ENCODE measurements at places on chromosomes 1 and 21.
A peak's percentile ranks its signal among the peaks of the same experiment; 100 is the strongest.

- no peak for DNase-seq
Observed at GRCh38 chr1:105636052-105636451, 1420.4 kb upstream of the PRMT6 start.

DNA sequence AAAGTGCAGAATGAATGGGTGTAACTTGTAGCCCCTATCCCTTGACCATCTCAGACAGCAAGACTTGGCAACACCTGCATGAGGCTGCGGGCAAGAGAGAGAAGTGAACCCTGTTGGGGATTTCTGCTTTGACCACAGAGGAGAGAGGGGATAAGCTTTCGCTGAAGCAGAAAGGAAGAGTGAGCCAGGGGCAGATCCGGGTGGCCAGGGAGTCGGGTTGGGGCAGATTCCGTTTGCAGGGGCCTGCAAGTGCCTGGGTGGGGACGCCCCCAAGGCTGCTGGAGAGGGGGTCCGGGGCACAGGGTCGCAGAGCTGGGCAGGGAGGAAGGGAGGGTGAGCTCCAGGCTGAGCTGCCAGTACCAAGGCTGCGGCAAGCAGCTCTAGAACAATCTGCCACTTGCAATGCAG lies 25.3 kb upstream of the PIK3CD start:
- DNase-seq: peak; percentile 4

GRCh38 chr1:992362-992761 lies 7.5 kb downstream of the HES4 start:
- no peak for DNase-seq

- peak; percentile 47 for DNase-seq
Observed at GRCh38 chr1:39047374-39048229, 21.5 kb downstream of the NDUFS5 start.

DNA sequence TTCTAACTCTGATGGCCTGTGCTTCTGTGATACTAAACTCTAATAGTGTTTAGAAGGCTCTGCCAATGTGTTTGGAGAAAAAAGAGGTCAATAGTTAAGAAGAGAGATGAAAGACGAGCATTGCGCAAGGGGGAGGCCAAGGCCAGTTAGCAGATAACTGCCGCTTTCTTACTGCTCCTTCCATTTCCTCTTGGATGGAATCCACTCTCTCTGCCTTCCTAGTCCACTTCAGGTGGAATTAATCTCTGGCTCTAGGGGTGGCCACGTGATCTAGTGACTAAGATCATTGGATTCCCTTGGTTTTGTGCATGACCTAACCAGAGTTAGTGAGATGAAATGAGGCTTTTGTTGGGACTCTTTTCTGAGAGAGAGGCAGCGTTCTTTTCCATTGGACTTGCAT lies 148.3 kb downstream of the ACTL8 start:
- no peak for DNase-seq

GRCh38 chr1:168792592-168793125 lies 63.7 kb upstream of the DPT start:
- DNase-seq: no peak

DNA sequence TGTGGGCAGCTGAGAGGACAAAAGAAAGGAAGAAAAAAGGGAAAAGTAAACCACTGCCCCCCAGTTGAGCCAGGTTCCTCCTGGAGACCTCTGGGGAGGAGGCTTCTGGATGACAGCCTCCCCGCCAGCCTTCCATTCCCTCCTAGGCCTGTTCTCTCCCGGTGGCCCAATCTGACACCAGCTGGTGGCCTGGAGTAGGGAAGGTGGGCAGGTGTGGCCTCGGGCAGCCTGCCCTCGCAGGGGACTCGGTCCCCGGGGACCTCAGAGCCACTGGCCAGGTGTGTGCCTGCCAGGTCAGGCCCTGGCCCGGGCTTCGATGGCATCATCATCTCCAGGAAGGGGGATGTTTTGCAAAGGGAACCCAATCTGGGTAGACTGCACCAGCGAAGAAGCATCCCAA lies 159.0 kb downstream of the CASZ1 start:
- DNase-seq: no peak

DNA sequence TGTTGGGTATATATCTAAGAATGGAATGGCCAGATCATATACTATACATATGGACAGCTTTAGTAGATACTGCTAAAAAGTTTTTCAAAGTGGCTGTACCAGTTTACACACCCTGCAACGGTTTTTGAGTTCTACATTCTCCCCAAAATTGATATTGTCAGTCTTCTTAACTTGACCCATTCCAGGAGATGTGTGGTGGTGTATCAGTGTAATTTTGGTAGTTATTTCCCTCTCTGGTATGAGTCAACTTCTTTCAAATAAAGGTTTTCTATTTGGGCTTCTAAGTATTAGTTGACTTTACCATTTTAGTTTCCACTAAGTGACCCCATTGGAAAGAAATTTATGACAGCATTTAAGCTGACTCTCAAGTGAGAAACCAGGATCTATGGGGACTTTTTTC lies 29.2 kb downstream of the INKA2 start:
- no peak for DNase-seq

DNA sequence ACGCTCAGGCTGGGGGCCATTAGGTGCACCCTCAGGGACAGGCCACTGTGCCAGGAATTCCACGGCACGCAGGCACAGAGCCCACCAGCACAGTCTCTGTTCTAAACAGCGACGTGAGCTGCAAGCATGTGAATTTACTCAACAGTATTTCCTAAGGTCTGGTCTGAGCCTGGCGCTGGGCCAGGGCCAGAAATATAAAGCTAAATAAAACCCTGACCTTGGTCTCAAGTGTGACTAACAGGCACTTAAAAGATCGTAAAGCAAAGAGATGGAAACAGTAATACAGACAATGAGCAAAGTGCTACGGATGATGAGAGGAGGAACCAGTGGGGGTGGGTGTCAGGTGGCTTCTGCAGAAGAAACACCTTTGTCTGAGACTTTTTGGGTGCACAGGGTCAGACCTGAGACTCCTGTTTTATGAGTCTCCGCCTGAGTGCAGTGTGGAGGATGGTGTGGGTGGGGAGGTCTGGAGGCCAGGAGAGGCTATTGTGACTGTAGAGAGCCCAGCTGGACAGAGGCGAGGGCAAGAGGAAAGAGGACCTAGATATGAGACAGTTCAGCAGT lies 53.4 kb upstream of the EDN2 start:
- DNase-seq: peak; percentile 8

DNA sequence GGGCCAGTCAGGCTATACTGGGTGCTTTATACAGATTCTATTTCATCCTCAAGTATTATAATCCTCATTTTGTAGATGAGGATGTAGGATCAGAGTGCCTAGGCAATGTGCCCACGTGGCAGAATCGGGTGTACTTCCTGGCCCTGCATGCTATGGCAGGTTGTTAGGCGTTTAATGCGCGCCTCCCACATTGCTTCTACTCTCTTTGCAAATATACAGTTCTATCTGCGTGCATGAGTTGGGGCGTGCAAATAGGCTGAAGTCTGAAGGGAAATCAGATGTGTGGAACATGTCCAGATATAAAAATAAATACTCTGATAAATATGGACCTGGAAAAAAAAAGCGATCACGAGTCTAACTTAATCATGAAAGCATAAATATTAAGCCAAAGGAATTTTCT lies 194.7 kb upstream of the FMN2 start:
- no peak for DNase-seq

GRCh38 chr21:14356746-14357145 lies 26.2 kb downstream of the HSPA13 start:
- DNase-seq: peak; percentile 89

GRCh38 chr1:203176273-203177035 lies 828 bp upstream of the MYBPH start:
- no peak for DNase-seq

GRCh38 chr21:37383784-37384311 lies 17.3 kb downstream of the DYRK1A start:
- DNase-seq: no peak

GRCh38 chr1:29639741-29640427 lies 403.6 kb downstream of the PTPRU start:
- DNase-seq: peak; percentile 73

DNA sequence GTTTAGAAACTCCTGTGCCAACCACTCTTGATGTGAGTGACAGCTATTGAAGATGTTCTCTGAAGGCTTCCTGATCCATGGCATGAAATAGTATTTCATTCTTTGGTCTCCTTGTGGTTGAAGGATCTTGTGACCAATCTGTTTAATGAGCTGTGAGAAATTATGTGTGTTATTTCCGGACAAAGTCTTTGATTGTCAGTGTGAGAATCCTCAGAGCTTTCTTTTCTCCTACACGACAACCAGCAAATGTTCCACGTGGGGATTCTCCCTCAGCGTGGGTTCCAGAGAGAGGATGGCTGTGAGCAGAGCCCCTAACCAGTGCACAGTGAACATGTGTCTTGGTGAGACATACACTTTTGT lies 45.0 kb upstream of the HOOK1 start:
- no peak for DNase-seq

GRCh38 chr1:201964261-201964660 lies 9.0 kb downstream of the TIMM17A start:
- no peak for DNase-seq

DNA sequence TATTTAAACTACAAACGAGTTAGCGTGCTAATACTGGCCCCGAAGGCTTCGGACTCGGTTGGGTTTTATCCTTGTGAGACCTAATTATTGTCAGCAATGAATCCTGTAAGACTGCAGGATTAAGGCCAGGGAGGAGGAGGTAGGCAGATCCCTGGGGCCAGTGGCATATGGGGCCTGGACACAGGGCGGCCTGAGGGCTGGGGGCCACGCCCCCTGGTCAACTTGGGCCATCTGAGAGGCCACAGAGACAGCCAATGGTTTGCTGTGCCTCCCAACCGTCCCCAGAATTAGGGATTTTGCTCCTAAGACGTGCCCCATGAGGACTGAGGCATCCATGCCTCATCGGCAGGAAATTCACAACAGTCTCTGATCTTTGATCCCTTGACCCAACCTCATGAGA lies 31.1 kb upstream of the DISP3 start:
- no peak for DNase-seq

GRCh38 chr1:81824759-81825158 lies 24.0 kb downstream of the ADGRL2 start:
- DNase-seq: no peak

GRCh38 chr1:61173118-61173517 lies 90.8 kb downstream of the NFIA start:
- DNase-seq: no peak

- no peak for DNase-seq
Observed at GRCh38 chr1:53628286-53628955, 110.5 kb downstream of the GLIS1 start.

GRCh38 chr1:113975211-113975895 lies 3.9 kb upstream of the OLFML3 start:
- DNase-seq: no peak

DNA sequence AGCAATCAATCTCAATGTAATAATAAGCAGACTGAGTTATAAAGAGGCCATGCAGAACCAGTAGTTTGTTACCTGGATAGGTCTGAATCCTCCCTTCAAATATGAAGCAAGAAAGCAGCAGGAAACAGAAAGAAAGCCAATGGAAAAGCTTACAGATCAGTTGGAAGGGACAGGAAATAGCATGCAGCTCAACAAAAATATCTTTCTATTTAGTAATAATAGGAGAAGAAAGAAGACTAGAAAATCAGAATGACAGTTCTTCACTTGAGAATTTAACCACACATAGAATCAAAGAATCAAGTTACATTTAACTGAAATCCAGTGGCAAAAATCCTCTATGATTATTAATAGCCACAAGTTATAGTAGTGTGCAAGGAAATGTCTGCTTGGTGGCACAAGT lies 194.4 kb downstream of the EIF4G3 start:
- peak; percentile 31 for DNase-seq

DNA sequence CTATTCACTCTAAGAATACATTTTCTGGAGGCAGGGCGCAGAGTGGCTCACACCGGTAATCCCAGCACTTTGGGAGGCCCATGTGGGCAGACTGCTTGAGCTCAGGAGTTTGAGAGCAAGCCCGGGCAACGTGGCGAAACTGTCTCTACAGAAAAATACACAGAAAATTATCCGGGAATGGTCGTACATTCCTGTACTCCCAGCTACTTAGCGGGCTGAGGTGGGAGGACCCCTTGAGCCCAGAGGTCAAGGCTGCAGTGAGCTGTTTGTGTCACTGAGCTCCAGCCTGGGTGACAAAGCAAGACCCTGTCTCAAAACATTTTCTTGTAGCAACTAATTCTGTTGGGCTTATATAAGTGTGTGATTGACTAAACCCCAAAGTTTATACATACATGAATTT lies 30.5 kb downstream of the GPR161 start:
- no peak for DNase-seq

GRCh38 chr1:26358411-26359384 lies 4.8 kb upstream of the CRYBG2 start:
- peak; percentile 96 for DNase-seq

GRCh38 chr1:68506386-68506785 lies 9.5 kb upstream of the DEPDC1 start:
- DNase-seq: peak; percentile 73

DNA sequence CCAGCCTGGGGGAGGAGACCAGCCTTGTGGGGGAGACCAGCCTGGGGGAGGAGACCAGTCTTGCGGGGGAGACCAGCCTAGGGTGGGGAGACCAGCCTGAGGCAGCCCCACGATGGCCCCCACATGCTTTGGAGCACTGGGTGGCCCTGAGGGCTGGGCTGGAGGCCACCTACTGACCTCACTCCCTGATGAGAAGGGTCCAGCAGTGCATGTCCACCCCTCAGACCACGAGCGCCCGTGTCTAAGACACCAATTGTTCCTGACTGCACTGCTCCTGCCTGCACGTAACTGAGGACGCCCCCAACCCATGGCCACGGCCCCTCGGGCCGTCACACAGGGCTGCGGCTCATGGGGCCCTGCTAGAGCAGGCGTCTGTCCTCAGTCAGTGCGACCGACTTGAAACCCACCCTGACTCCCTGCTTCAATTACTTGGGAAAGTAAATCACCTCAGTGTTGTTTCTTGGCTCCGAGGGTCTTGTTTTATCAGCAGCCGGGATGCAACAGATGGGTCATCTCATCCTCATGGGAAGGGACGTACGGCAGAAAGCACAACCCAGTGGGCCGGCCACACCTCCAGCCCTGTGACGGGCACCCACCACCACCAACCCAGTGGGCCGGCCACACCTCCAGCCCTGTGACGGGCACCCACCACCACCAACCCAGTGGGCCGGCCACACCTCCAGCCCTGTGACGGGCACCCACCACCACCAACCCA lies at the start of gene SPATC1L:
SPATC1L (minus strand) TSS at position 550 of the 715 bp plus-strand sequence. CDS start 1,643 bp downstream, outside the sequence.
- peak; percentile 63 for DNase-seq

DNA sequence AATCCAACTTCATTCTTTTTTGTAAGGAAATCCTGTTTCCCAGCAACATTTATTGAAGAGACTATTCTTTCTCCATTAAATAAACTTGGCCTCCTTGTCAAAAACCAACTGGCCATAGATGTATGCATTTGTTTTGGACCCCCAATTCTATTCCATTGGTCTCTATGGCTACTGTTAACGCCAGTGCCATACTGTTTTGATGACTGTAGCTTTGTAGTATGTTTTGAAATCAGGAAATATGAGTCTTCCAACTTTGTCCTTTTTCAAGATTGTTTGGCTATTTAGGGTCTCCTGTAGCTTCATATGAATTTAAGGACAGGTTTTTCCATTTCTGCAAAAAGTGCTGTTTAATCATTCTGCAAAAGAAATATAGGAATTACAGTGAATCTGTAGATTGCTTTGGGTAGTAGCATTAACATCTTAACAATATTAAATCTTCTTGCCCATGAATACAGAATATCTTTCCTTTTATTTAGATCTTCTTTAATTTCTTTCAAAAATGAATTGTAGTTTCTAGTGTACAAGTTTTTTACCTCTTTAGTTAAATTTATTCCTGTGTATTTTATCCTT lies 61.3 kb downstream of the ITGB3BP start:
- no peak for DNase-seq
